ENCODE measurements at places on chromosomes 3 and 15.

DNA sequence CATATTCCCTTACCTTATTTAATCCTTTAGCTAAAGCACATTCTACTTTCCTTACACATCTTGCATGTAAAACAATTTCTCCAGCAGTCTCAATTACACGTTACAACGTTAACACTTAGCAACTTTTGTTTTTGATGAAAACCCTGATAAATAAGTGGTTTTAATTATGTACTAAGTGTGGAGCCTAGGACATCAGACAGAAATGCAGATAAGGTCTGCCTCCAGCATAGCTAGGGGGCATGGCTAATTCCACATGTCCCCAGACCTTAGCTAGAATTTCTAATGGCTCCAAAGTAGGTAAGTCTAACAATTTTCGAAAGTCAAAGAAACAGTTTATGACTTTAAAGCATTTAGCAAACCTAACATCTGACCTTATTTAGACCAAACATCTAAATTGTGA is 77.4 kb upstream of the TERB2 start:
- no peak for DNase-seq
- H3K36me3 ChIP-seq: peaks cover 2% of the 10 kb centered on the region
- peaks cover 4% of the 10 kb centered on the region for H3K4me1 ChIP-seq
- H3K4me3 ChIP-seq: no peak overlapping the region
- H3K27me3 ChIP-seq: no peaks in the 10 kb centered on the region

GRCh38 chr3:34283751-34284150 is 485.3 kb downstream of the PDCD6IP start:
- H3K4me3 ChIP-seq: no peak overlapping the region
- H3K27ac ChIP-seq: peak overlapping the region; percentile 84
- H3K4me1 ChIP-seq: peaks cover 41% of the 10 kb centered on the region
- H3K27me3 ChIP-seq: no peaks in the 10 kb centered on the region
- DNase-seq: no peak

DNA sequence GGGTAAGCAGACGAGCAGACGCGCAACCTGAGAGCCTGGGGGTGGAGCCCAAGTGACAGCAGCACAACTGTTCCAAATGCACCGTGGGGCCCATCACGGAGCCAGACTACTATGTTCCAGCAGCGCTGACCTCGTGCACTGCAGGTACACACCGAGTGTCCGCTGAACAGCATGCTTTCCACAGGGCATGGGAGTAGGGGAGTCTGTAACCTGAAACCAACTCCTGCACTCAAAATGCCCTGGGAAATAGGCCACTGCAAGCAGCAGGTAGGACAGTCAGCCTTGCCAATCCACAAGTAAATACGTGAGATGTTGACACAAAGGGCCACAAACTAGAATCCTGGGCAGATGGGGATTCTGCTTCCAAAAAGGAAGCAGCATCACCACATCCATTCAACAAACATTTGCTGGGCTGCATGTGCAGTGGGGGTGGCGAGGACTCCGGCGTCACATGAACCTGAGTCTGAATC is 73.9 kb downstream of the TBC1D2B start:
- no peaks in the 10 kb centered on the region for H3K27me3 ChIP-seq
- H3K27ac ChIP-seq: no peak overlapping the region
- H3K36me3 ChIP-seq: peaks cover 17% of the 10 kb centered on the region
- H3K4me3 ChIP-seq: no peak overlapping the region
- no peak for DNase-seq

DNA sequence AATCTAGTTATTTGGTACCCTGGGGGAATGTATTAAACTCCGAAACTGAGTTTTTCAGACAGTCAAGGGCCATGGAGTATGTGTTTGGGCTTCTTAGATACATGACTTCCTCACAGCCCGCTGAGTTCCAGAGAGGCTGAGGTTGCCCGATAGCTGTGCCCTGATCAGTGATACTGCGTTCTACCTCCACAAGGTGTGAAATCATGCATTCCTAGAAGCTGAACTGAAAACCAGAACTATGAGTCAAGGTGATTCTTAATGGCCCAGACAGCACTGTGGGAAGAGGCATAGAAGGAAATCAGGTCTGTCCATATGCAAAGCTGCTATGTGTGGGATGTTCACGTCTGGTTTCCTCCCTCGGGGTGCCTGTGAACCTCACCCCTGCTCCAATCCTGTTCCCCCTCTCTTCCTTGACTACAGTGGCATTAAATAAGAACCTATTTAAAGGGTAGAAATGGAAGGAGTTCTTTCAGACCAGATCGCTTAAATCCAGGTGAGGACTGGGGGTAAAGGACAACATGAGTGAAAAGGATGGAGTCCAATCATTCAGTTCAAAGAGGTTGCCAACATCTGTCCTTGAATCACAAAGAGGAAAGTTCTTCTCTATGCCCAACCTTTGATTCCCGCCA is 74.3 kb downstream of the MYO1E start:
- H3K27me3 ChIP-seq: no peaks in the 10 kb centered on the region
- H3K27ac ChIP-seq: no peak overlapping the region
- H3K4me1 ChIP-seq: peaks cover 24% of the 10 kb centered on the region
- DNase-seq: no peak

DNA sequence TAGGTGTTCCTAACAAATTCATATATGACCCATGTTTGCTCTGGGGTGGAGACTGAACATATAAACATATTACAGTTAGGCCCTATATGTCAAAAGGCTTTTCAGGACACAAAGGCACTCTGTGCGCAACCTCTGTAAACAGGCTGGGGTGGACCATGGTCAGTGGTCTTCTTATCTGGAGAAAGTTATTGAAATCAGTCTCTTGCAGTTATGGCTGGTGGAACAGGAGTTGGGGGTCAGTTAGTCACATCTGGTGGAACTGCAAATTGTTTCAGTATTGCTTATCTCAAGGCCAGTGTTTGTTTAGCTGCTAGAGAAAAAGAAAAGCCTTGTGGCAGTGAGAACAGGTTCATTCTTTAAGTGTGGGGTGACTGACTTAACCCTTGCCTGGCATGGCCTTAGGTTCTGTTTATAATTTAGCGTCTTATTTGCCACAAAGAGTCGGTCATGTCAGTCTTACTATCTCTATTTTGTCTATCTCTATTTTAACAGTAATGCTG is 5.9 kb upstream of the GP9 start:
- H3K36me3 ChIP-seq: no peaks in the 10 kb centered on the region
- no peaks in the 10 kb centered on the region for H3K27me3 ChIP-seq
- DNase-seq: no peak
- no peak overlapping the region for H3K4me3 ChIP-seq
- H3K27ac ChIP-seq: no peak overlapping the region

Data from A673 (cell line).